GM19239 (cell line): ENCODE measurements at places on chromosomes 4 and X.

- DNase-seq, result no peak
Measured at GRCh38 chr4:171002246-171002645, 811.0 kb upstream of the GALNTL6 start.

- DNase-seq, result no peak
Measured at GRCh38 chrX:95382799-95383198, 1301.8 kb upstream of the DIAPH2 start.

DNA sequence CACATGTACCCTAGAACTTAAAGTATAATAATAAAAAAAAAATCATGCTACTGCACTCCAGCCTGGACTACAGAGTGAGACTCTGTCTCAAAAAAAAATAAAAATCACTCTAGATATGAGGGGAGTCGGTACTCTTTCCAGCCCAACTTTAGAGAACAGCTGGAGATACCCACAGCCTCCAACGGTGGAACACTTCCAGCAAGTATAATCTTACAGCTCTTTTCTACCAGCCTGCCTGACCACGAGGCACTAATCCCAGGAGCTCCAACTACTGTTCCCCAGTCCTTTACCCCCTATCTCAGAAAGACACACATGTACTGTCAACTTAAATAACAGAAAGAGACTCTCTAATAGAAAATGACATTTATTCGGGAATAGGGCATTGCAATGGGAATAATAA lies 46.8 kb downstream of the STEEP1 start:
- DNase-seq, result no peak

- no peak for DNase-seq
Measured at GRCh38 chr4:42543762-42544161, 113.1 kb downstream of the ATP8A1 start.

- no peak for DNase-seq
Measured at GRCh38 chr4:105619188-105619931, 66.9 kb downstream of the ARHGEF38 start.

GRCh38 chrX:116317409-116317808 lies 119.0 kb upstream of the SLC6A14 start:
- no peak for DNase-seq

- no peak for DNase-seq
Measured at GRCh38 chr4:4203688-4204400, 22.9 kb downstream of the OTOP1 start.

- no peak for DNase-seq
Measured at GRCh38 chr4:175997291-175997690, 68.3 kb upstream of the WDR17 start.

- DNase-seq, result no peak
Measured at GRCh38 chr4:165428957-165429356, 50.1 kb downstream of the CPE start.

- DNase-seq, result no peak
Measured at GRCh38 chr4:13329963-13330362, 154.2 kb downstream of the RAB28 start.
